GM04503 (cell line): ENCODE measurements at places on chromosomes 7 and 10.

DNA sequence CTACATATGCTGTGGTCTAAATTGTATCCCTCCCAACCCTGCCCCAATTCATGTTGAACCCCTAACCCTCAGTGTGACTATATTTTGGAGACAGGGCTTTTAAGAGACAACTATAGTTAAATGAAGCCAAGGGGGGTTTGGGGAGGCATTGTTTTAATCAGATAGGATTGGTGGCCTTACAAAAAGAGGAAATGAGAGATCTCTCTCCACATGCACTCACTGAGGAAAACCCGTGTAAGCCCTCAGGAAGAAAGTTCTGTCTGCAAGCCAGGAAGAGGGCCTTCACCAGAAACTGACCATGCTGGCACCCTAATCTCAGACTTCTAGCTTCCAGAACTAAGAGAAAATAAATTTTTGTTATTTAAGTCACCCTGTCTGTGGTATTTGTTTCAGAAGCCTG lies 276.7 kb downstream of the KIF20B start:
- DNase-seq: no peak

DNA sequence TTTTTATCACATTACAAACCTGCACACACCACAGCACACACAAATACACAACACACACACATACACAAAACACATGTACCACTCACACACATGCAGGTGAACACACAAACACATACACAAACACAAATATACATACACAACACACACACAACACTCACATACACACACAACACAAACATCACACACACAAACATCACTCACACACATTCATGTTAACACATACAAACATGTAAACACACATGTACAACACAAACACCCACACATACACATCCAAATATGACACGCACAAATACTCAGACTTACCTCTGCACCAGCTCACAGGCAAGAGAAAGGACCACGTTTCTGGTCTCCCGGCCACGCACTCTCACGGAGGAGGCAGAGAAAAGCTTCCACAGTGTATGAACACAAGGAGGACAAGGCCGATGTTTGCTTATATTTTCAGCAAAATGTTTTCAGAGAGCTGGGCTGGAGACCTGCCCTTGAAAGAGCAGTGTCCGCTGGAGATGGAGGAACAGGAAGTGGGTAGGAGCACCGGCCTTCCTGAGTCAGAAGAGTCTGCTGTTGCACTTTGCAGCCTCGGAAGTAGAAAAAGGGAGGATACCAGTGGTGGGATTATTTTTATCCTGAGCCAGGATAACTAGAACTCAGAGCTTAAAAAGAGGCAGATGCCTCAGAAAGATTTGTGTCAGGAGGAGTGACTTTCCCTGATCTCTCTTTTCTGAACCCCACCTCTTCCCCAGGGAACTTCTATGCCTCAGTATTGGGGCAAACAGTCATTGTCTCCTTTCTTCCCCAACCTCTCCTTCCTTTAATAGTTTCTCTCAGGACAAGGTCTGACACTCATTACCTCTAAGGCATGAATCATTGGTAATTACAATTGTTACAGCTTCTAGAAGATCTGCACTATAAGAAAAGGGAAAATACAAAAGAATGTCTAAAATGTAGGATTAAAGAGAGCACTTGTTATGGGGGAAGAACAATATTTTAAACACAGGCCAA lies at the start of gene GIMAP6:
Gene GIMAP6, minus strand, starts transcription at position 520 of the 999 bp plus-strand sequence. CDS start 2,243 bp downstream, outside the sequence.
- no peak for DNase-seq

- DNase-seq: no peak
Observed at GRCh38 chr7:28347475-28348318, 64.6 kb upstream of the CREB5 start.

DNA sequence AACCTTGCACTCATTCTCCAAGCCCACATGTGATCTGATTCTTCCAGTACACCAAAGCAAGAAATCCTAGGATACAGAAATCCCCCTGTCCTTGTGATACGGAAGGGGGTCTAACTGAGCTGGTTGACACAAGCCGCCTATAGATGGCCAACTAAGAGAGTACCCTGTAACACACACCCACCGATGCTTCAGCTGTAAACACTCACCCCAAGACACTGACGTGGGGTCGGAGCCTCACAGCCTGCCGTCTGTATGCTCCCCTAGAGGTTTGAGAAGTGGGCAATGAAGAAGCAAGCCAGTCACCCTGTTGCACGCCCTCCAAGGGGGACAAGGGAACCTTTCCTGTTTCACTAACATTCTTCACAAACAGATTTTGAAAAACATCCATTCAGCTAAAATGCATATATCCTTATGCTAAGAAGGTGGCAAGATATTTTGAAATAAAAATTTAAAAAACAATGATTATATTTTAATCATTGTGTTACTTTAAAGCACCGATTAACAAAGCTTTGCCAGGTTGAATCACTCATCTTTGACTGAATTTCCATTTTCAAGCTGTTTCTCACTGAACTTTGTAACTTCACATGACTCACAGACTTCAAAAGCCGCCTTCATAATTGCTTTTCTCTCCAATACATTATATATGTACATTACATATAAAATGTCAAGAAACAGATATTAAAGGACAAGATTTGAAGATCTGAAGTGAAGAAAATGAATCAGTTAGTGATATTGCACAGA lies 329.3 kb downstream of the ARL4A start:
- DNase-seq: no peak

GRCh38 chr10:104350127-104350635 lies 3.5 kb upstream of the CFAP58 start:
- no peak for DNase-seq

- DNase-seq: no peak
Observed at GRCh38 chr7:1598961-1599639, 29.3 kb upstream of the PSMG3 start.

DNA sequence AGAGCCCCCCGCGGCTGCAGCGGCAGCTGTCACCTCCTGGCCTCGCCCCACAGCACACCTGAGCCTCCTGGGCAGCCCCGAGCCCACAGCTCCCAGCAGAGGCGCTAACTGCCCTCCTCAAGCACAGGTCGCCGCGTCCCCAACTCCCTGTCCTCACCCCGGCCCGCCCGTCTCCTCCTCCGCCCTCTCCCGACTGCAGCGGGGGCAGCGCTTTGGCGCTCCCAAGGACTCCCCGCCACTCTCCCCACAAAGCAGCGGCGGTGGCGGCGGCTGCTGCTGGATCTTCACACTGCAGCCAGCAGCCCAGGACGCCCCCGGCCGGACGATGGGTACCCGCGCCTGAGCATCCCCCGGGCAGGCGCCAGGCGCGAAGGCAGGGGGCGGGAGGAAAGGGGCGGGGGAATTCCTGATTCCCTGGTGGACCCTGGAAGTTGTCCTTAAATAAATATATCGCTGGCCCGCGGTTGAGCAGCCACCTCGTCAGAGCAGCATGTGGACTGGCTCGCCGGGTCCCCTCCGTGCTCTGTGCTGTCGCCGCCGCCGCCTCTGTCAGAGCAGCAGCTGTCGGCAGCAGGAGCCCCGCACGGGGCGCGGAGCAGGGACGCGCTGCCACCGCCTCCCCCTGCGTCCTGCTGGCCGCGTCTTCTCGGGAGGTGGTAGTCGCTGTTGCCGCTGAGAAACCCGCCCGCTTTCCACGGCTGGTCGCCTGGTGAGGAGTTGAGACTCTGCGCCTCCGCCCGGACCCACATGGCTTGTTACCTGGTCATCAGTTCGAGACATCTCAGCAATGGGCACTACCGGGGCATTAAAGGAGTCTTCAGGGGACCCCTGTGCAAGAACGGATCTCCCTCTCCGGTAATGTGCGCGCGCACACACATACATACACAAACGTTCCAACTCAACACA lies at the start of gene ZNF804B:
Gene ZNF804B, plus strand, starts transcription at position 471 of the 906 bp plus-strand sequence. Its CDS starts 277 bp downstream, at position 748.
- no peak for DNase-seq

GRCh38 chr10:4790045-4790444 lies 36.0 kb upstream of the AKR1E2 start:
- DNase-seq: no peak

DNA sequence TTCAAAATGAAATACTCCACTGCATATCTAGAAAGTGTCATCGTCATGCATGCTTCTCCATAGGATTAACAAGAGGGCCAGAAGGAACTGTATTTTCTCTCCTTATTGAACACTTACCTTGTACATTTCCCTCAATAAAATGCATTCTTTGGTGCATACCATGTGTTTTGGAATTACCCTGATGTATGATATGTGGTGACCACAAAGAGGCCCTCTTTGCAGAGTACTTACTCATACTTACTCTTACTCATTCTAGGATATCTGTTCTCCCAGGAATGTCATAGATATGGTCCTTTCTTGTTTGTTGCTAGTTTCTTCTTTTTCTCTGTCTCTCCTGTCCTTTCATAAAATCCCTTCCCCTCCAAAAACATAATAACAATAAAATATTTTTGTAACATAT lies 1087.1 kb upstream of the POT1 start:
- no peak for DNase-seq

GRCh38 chr10:63343476-63343875 lies 122.3 kb downstream of the JMJD1C start:
- DNase-seq: peak; percentile 11

DNA sequence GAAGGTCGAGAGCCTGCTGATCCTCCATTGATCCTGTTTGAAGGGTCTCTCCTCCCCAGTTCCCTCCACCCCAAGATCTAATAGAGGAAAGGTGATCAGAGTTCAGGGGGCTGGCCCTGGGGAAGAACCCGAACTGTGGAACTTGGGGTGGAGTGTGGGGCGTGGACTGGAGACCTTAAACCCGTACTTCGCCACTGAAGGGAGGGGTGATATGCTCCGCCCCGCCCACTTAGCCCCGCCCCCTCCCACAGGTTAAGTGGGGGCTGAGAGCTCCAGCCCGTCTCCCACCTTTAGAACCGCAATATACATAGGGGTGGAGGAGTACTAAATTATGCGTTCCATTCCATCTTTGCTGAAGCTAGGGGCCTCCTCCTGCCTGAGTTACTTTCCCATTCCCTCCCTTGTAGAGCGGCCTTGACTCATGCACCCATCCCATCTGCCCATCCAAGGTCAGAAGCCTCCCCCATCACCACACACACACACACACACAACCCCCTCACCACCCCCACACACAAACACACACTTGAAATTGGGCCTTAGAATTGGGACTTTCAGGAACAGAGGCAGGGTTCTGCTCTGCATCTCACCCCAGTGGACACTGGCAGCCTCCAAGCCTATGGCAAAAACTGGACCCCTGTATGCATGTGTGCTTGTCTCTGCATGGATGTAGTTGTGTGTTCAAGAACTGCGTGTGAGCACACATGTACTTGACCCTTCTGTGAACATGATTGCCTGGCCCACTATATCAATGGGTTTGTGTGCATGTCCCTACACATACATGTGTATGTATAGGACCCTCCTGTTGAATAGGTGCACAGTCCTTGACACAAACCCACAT lies 991 bp downstream of the SEMA4G start:
- no peak for DNase-seq

- DNase-seq: no peak
Observed at GRCh38 chr10:74518061-74518460, 308.3 kb upstream of the KAT6B start.

DNA sequence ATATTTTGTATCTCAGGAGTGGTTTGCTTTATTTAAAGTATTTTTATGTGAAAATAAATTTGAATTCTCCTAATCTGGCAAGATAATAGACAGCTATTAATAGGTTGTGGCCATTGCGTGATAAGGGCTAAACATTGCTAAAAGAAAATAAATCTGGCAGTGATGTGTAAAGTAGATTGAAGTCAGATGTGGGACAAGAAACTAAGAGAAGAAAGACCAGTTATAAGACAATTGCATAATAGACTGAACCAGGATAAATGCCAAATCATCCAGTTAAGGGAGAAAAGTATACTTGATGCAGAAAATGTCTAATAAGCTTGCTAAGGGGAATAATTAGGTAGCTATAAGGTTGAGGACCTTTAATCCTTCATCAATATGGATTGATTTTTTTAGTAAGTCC lies 197.5 kb upstream of the CSTF2T start:
- DNase-seq: peak; percentile 88

DNA sequence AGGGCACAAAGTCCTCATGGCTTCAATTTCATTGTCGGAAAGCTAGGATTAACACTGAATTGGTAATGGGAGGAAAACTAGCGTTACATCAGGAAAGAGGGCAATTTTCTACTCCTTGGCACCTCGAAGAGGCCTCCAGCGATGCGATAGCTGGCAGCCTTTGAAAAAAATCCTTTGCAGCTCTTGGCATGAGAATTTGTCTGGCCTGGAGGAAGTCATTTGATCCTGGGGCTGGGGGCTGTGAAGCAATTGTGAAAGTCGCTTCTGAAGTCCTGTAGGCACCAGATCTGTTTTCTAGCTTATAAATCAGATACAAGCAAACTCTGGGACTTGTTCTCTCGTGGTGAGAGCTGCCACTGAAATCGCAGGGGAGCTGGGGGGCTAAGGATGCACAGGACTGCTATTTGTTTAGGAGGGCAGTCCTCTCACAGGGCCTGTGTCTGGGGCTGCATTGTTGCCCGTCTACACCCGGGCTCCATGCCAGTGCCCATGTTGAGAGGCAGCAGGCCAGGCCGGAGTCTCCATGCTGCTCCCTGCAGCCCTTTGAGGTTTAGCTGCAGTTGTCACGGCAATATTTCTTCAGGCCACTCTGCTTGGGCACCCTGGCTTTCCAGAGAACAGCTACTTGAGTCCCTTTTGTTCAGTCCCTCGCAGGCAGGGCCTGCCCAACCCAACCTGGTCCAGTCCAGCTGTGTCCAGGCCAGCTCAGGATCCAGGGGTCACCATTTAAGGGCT lies 206.8 kb upstream of the LYZL1 start:
- DNase-seq: no peak

DNA sequence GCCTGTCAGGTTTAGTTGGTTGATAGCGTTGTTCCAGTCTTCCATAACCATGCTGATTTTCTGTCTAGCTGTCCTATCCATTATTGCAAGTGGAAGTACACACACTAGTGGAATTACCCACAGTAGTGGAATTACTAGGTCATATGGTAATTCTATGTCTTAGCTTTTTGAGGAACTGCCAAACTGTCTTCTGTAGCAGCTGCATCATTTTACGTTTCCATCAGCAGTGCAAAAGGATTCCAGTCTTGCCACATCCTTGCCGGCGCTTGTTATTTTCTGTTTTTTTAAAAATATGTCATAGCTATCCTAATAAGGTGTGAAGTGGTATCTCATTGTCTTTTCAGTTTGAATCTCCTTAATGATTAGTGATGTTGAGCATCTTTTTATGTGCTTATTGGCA lies 17.2 kb upstream of the RHBDD2 start:
- DNase-seq: no peak

- no peak for DNase-seq
Observed at GRCh38 chr10:19063986-19064385, 15.4 kb downstream of the MALRD1 start.

- DNase-seq: no peak
Observed at GRCh38 chr10:71314694-71315225, 4.3 kb upstream of the SLC29A3 start.

GRCh38 chr10:116486770-116487448 lies 58.8 kb upstream of the PNLIP start:
- DNase-seq: no peak

GRCh38 chr10:70048030-70048723 lies 4.5 kb upstream of the MACROH2A2 start:
- no peak for DNase-seq

DNA sequence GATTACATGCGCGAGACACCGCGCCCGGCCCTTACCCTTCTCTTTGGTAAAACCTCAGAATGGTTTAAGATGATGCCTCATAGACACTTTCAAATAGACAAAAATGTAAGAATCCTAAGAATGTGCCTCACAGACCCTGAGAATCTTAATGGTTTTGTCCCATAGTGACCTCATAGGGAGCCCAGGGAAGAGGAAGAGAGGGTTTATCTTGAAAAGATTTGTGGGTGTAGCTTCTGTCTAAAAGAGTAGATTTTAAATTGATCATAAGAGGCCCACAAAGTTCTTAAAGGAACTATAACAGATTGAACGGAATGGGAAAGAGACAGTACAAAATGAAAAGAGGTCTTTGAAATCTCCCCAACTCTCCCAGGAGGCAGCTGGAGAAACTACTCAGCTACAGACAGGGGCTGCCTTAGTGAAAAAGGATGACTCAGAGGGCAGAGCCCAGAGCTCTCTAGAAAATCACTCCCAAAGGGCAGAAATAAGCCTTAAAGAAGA lies 220.6 kb downstream of the ADRA2A start:
- DNase-seq: peak; percentile 70
